Kasumi-1 (cell line): ENCODE measurements at places on chromosomes 5 and 9.

- peak; percentile 60 for DNase-seq
Measured at GRCh38 chr5:165187815-165188214, 1682.4 kb downstream of the MAT2B start.

GRCh38 chr9:125511789-125512660 lies 195.0 kb downstream of the MAPKAP1 start:
- no peak for DNase-seq

GRCh38 chr5:54580997-54581811 lies 63.6 kb downstream of the SNX18 start:
- no peak for DNase-seq

DNA sequence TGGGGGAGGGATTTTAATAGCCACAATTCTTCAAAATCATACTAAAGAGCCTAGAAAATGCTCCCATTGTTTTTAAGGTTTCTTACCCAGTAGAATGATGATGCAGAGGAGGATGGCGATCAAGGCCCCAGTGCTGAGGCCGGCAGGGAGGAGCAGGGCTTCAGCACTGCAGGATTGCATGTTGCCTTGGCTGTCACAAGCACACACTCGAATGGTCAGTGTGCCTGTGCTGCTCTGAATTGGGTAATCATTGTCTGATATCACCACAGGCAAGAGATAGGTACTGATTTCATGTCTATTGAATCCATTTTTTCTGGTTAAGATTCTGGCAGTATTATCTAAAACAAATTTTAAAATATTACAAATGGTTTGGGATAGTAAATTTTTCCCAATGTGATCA lies 153.3 kb downstream of the CDH10 start:
- no peak for DNase-seq

- no peak for DNase-seq
Measured at GRCh38 chr5:72076621-72077300, 30.5 kb upstream of the MAP1B start.

DNA sequence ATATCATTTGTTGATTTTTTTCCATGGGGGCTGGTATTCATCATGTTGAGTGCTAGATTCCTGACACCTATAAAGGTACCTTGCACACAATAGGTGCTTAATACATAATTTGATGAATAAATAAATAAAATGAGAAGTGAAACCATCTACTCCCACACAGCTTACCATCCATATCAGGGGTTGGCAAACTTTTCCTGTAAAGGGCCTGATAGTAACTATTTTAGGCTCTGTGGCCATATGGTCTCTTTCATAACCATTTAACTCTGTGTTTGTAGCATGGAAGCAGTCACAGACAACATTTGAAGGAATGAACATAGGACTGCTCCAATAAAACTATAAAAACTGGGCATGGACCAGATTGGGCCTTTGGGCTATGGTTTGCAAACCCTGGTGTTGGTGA lies 100.3 kb downstream of the GCNT1 start:
- DNase-seq = no peak

GRCh38 chr9:134267305-134267880 lies 58.9 kb upstream of the RXRA start:
- DNase-seq = no peak

GRCh38 chr9:133694686-133695085 lies 43.5 kb downstream of the SARDH start:
- DNase-seq = no peak

GRCh38 chr9:37954581-37954981 lies 50.7 kb upstream of the SLC25A51 start:
- DNase-seq = no peak

- DNase-seq = no peak
Measured at GRCh38 chr5:172102913-172103626, 85.0 kb downstream of the STK10 start.

DNA sequence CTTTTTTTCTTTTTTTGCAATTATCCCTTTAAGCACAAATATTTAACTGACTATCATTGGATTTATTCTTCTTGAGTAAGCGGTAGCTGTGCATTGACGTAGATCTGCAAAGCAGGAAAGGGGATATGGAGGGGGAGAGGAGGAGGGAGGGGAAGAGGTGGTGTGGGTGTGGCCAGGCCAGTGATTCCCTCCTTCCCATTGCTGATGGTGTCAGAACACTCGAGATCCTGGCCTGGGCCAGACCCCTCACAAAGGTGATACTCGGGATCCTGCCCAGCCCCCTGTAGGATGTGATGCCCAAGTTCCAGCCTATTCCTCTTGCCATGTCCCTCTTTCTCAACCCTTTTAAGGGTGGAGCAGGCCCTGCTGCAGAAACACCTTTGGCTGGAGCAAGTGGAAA lies 9.9 kb downstream of the SLC36A3 start:
- DNase-seq = no peak

- no peak for DNase-seq
Measured at GRCh38 chr5:175517824-175518450, 39.6 kb downstream of the SFXN1 start.

GRCh38 chr9:105307591-105308130 lies 63.2 kb downstream of the SLC44A1 start:
- DNase-seq = no peak

GRCh38 chr5:1913578-1913977 lies 30.9 kb upstream of the IRX4 start:
- no peak for DNase-seq

- DNase-seq = peak; percentile 62
Measured at GRCh38 chr9:21030389-21031035, 928 bp downstream of the HACD4 start.

- no peak for DNase-seq
Measured at GRCh38 chr5:40447438-40447837, 232.3 kb upstream of the PTGER4 start.

DNA sequence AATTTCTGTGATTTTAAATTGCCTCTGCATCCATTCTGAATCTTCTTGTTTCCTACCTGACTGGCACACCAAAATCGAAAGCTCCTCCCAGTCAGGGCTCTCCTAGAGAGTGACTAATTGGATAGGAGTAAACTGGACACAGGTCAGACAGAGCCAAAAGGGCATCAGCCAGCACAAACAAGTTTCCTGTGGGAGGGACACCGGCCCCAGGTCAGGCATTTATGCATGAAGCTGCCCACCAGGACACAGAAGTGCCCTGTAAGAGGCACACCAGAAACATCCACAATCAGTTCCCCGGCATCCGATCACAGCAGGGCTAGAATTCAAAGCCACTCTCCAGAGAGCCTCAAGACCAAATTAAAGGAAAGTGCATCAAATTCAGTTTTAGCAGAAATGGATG lies 78.4 kb downstream of the SFXN1 start:
- DNase-seq = no peak

- no peak for DNase-seq
Measured at GRCh38 chr5:180436275-180436674, 57.9 kb upstream of the CNOT6 start.

- no peak for DNase-seq
Measured at GRCh38 chr5:140083120-140083519, 30.8 kb upstream of the PURA start.

DNA sequence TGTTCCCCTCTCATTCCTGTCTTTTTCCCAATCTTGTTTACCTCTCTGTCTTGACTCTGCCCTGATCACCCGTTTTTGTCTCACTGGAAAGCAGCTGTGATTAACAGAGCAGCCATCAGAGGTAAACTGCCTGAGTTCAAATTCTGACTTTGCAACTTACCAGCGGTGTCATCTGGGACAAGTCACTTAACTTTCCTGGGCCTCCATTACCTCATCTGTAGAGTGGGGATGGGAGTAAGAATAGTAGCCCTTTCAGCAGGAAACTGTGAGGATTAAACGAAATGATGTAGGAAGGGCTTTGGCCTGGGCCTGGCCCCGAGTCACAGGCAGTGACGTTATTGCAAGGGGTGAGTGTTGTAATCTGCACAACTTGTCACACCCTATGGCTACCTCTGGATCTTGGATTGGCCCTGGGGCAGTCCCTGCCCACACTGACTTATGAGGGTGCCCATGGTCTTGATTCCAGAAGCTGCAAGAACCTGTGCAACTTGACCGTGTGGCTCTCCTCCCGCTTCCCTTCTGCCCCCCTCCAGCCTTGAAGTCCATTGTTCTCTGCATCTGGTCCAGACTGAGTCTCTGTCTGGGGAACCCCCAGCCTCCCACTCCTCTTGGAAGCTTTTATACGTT lies 657 bp upstream of the PCDH12 start:
- no peak for DNase-seq

DNA sequence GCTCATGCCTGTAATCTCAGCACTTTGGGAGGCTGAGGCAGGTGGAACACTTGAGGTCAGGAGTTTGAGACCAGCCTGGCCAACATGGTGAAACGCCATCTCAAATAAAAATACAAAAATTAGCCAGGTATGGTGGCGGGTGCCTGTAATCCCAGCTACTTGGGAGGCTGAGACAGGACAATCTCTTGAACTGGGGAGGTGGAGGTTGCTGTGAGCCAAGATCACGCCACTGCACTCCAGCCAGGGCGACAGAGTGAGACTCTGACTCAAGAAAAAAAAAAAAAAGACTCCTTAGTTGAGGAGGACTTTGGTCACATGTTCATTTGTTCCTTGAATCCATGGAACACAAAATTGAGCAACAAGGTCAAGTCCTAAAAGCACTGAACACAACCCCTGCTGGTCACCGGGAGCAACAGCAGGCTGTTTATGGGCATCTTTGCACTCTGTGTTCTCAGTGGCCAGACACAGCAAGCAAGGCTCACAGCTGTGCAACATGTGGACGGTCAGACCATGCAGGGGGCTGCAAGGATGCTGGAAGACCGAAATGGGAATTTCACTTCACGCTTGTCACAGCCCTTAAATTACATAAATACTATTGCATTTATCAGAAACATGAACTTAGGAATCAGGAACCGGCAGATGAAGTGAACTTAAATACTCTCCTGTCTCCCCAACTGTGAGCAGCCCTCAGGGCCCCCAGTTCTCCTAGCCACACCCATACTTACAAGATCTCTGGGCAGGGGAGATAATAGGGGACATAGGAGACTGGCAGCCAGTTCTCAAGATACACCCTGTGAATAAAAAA lies 2.8 kb downstream of the GBGT1 start:
- DNase-seq = peak; percentile 64

GRCh38 chr5:179799644-179799973 lies 5.8 kb downstream of the LTC4S start:
- no peak for DNase-seq

- DNase-seq = no peak
Measured at GRCh38 chr9:113570749-113571711, 107.5 kb downstream of the RGS3 start.

GRCh38 chr5:145859453-145859852 lies 13.4 kb downstream of the GRXCR2 start:
- no peak for DNase-seq

DNA sequence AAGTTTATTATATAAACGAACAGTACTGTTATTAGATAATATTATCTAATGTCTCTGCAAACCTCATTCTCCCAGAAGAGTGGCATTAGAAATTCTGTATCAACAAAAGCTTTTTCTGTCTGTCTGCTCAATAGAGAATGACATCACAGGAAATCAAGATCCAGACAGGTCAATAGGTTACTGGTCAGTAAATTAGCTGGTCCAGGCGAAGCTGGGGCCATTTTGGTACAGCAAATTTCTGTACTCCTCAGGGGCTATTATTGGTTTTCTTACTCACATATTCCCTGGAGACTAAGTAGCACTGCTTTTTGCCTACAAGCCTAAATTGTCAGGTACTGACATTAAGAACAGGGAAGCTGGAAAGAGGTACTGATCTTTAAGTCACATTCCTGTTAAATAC lies 80.5 kb downstream of the PLPP1 start:
- no peak for DNase-seq

DNA sequence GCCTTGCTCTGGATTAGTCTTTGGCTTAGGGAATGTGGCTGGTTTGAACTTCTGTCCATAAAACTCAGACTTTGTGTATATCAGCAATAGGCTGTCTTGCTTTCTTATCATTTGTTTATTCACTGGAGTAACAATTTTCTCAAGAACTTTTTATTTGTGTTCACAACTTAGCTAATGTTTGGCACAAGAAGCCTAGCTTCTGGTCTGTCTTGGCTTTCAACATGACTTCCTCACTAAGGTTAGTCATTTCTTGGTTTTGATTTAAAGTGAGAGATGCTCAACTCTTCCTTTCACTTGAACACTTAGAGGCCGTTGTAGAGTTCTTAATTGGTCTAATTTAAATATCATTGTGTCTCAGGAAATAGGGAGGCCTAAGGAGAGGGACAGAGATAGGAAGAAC lies 4.9 kb downstream of the FBXO38 start:
- DNase-seq = no peak

DNA sequence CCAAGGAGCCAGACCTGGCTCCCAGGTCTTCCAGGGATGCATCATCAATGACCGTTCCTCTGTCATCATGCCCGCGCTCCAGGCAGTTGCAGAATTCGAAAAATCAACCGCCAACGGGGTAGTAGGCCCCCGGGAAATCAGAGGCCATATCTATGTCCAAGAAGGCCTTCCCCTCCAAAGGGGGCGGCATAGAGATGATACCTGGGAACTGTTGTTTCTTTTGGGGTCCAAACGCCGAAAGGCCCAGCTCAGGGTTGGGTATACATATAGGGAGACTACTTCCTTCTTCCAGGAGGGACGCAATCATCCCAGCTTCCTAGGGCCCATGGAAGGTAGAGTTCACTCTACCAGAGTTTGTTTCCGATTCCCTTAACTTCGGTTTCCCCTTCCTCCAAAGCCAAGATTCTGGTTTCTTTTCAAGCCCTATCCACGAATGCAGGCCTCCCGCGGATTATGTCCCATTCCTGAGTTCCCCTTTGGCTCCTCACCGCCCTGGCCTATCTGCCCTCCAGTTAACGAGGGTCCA lies 754 bp downstream of the DCAF12 start:
- DNase-seq = no peak

DNA sequence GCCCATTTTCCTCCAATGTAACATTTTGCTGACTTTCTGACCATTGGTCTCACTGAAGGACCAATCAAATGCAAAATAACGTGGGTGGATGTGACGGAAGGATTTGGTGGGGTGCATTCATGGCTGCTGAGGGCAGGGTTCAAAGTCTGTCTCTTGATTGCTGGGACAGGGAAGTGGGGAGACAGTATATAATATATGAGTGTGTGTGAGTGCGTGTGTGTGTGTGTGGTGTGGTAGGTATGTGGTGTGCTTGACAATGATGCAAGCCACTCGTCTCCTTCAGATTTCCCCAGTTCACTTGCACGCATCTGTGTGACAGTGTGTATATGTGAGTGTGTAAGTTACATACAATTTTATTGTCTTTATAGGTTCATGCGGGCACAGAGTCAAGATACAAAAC lies 477.3 kb downstream of the DIRAS2 start:
- no peak for DNase-seq

DNA sequence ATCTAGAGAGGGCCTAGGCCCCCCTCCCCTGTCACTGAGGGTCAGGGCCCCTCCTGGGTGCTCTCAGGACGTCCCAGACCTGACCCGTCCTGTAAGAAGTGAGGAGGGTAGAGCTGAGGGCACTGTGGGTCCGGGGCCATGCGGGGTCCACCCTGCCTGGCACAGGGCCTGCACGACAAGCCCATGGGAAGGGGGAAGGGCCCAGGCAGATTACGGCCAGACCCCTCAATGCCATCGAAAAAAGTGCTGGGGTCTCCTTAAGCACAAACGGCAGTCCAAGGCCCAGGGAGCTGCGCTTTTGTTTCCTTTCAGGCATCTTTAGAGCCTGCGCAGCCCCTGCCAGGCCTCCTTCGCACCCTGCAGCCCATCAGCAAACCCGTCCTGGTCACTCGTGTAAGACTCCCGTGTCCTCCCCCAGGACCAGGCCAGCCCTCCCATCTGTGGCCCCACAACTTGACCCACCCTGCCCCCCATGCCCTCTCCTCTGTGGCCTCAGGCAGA lies 4.4 kb upstream of the EXOC3 start:
- DNase-seq = no peak

GRCh38 chr9:15635752-15636151 lies 82.9 kb downstream of the CCDC171 start:
- no peak for DNase-seq
